ENCODE measurements at places on chromosomes 3 and 15. TPM values are rescaled to one million over a fixed set of nuclear protein-coding genes. Genes with fewer than 3 reads are reported as not detected.

The RSRC1 gene
- 49.4 TPM for total RNA-seq

The OXTR gene
- 2.7 TPM for total RNA-seq

The GP5 gene
- 0.05 TPM for total RNA-seq

The DNAH1 gene
- total RNA-seq, result 2.4 TPM

The PFN2 gene
- 220 TPM for total RNA-seq

The HCLS1 gene
- 0.85 TPM for total RNA-seq

The SLC51A gene
- total RNA-seq, result not detected

The MAP3K13 gene
- 26.6 TPM for total RNA-seq

The CILP gene
- total RNA-seq, result 0.08 TPM

The MAP4 gene
- 150 TPM for total RNA-seq

GRCh38 chr15:98715890-98716443, 67.6 kb downstream of the IGF1R start:
- no peak for DNase-seq

DNA sequence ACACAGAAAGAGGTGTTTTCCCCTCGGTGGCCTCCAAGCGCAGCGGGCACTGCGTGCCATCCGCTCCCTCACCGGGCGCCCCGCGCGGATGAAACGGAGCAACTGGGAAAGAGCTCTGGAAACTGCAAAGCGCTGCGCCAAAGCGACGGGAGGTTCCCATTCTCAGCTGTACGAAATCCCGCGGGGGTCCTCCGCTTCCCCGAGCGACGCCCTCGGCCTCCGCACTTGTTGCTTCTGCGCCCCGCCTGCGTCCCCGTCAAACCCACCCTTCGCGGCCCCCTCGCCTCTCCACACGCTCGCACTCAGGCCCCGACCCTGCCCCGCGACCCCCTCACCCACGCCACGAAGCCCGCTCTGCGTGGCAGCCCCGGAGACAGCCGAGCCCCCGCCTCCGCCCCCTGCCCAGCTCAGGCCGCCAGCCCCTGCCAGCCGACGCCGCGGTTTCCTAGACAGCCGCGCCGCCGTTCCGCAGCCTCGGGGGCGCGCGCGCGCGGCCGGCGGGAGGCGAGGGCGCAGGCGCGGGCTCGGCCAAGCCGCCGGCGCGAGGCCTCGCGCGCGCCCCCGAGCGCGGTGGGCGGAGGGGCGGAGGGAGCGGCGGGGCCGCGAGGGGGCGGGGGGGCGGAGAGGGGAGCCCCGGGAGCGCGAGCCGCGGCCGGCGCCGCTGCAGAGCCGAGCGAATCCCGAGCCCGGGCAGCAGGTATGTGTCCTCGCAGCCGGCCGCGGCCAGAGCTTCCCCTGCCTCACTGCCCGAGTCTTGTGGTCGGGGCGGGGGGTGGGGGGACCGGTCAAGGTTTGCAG, at the start of gene TMEM266:
Gene TMEM266, plus strand, starts transcription at position 666 of the 798 bp plus-strand sequence. CDS start 74,279 bp downstream, outside the sequence.
- no peak for DNase-seq

- DNase-seq, result no peak
These were observed 226.6 kb upstream of the HES1 start for GRCh38 chr3:193909387-193909786.

- peak; percentile 39 for DNase-seq
These were observed 111.7 kb downstream of the NUP210 start for GRCh38 chr3:13308380-13308801.

DNA sequence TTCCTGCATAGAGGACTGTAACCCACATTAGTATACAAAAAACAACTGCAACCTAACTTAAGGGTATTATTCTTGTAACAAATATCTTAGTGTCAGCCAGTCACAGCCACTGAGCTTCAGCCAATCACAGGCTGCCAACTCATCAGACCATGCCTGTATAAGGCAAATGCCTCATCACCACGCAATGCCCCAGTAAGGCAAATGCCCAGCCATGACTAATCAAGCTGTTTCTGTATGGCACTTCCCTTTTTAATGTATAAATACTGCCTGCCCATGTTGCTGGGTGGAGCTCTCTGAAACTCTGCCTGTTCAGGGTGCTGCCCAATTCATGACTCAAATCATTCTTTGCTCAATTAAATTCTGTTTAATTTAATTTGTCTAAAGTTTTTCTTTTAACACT, 18.4 kb upstream of the GABRA5 start:
- DNase-seq, result no peak

GRCh38 chr3:13299531-13300155, 120.5 kb downstream of the NUP210 start:
- no peak for DNase-seq

- DNase-seq, result no peak
These were observed 40.7 kb downstream of the MYRIP start for GRCh38 chr3:39849992-39850715.

DNA sequence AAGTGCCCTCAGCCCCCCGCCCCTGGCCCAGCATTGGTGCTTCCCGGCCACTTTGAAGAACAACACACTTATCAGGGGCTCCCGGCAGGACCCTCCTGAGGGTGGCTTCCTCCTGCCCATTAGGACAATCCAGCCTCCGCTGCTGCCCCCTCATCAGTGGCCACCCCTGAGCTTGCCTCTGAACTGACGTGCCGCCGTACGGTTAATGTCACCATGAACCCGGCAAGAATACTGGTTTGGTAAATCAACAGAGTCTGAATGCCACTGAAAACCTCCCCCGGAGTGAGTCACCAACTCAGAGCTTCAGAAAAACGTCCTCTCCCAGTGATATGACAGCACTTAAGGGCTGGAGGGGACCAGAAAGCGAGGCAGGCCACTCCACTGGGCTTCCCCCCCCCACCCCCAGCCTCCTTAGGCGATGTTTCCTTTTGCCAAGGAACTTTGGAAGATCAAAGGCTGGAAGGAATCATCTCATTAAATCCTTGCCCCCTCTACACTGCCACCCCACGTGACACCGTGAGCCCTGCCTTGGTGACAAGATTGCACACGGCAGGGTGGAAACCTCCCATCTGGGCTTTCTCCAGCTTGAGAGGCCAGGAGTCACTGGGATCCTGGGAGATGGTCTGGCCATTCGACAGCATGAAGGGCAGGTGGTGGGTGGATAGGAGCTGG, 142.1 kb downstream of the NUP210 start:
- no peak for DNase-seq

- no peak for DNase-seq
These were observed 175.0 kb downstream of the FAM43A start for GRCh38 chr3:194860725-194861124.

DNA sequence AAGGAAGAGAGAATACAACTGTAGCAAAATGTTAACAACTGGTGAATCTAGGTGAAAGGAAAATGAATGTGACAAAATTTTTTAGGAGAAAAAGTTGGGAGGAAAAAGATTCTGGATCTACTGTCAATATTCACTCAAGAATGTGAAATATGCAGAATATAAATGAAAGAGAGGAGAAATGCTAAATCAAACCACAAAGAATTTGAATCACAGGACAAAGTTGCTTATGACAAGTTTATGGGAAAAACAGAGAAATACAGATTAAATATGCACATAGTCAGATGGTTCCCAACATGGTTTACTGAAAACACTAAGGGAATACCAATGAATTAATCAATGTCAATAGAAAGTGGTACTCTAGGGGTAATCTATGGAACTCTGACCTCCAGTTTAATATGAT, 27.6 kb downstream of the C3orf33 start:
- no peak for DNase-seq

GRCh38 chr3:37918627-37919026, 56.9 kb downstream of the CTDSPL start:
- no peak for DNase-seq

DNA sequence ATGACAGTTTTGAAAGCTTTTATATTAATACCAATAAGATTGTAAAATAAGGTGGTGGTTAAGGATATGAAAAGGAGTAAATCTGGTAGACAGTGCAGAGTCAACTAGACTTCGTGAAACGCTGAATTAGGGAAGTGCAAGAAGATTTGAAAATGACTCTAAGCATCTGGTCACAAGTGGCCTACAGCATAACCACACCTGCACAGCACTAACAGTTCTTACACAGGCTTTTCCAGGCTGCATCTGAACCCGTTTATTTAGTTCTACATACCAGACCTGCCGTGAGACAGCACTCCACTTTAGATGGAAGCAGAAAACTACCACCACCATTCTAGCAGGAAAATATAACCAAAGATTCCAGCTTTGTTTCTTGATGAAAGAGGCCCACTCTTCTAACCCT, 1.9 kb downstream of the DMXL2 start:
- no peak for DNase-seq

DNA sequence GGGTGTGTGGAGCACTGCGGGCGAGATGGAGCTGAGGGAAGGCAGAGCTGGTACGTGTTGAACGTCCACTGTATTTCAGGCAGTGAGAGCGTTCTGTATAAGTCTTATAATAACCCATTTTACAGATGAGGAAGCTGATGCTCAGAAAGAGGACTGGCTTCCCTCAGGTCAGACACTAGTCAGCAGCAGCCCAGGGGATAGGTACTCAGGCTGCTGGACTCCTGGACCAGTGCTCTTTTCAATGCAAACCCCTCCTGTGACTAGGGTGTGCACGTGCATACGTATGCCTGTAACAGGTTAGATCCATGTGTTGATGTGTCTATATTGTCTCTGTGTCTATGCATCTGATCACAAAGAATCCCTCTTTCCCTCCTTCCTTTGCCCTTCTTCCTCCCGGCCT, 8.3 kb upstream of the IL16 start:
- no peak for DNase-seq

DNA sequence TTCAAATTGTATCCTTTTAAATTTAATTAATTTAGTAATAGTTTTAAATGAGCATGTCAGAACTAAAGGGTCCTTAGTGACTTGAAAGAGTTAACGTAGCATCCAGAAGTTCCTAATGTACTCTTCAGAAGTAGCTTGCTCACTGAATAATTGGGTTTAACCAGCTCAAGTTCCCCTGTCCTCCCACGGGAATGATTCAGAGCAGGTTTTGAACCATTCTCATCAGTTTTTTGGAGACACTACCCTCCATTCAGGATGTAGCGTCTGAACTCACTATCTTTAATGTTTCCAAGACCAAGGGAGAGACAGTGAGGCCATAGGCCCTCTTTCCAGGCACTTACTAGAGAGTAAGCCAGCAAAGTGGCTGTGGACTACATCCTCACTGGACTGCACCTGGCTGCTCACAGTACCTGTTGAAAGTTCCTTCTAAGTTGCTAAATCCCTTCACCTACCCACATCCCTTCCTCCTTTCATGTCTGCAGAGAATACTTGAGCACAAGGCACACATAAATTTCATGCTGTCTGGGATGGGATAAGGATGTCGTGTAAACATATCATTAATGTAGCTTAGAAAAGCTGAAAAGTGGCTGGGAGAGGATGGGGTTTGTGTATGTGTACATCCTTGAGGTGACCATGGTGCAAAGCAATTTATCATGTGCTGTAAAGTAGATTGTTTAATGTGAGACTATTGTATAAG, 146.3 kb downstream of the PLCL2 start:
- DNase-seq, result no peak

DNA sequence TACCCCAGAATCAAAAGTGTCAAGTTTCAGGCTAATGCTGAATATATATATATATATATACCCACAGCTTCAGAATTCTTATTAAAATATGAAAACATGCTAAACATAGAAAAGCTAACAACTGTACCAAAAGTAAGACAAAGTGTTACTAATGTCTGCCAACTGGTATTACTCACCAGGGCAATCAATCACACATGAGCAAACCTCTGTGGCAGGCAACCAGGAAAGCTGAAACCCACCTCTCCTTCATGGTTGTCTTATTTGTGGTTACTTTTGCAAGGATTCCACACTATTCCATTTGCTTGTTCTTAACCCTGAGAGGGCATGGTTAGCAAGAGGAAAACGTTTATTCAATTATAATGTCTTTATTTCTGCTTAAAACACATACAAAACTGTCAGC, 512.3 kb upstream of the MDFIC2 start:
- no peak for DNase-seq

DNA sequence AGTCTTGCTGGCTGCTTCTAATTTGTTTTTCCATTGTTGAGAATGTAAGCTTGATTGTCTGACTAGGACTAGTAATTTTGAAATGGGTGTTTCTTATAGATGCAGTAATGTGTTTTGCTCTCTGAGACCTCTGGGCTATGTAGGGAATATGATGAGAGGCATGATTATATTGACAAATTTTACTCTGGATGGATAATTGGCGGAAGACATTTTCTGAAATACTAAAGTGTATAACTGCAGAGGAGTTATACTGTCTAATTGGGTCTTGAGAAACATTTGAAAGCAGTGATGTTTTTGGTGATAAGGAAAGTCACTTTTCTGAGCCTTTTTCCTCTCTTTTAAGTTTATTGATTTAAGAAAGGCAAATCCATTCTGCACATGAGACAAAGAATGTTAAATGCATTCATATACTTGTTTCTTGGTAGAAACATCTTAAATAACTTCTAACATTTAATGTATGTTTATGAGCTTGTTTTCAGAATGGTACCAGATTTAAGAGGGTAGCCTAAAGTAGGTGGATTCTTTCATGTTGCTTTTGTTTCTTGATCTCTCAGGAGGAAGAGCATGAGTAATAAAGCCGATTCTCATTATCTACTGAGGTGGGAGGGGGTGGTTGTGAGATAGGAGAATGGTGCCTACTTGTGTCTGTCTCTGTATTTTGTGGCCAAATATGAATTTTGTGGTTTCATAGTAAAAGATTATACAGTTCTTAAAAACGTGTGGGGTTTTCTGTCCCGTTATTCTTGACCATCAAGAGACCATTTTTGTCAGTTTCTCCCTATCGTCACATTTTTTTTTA, 2.0 kb downstream of the ATP2C1 start:
- DNase-seq, result no peak

GRCh38 chr3:114454551-114455251, 160.9 kb downstream of the TIGIT start:
- no peak for DNase-seq

DNA sequence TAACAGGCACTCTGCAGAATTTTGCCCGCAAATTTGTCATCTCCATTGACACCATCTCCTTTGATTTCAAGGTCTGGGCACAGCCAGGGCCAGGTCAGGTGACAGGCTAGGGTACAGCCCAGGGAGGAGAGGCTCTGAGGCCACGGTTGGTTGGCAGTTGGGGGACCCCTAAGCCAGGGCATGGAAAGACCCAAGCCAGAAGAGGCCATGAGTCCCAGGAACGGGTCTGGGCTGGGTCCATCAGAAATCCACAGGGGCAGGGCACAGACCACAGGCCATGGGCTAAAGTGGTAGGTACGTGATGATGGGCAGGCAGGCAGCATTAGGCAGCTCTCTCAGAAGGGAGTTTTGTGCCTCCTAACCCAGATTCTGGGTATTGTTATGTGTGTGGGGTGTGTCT, 45.8 kb downstream of the SEMA3G start:
- no peak for DNase-seq

GRCh38 chr3:16143861-16144447, 30.5 kb upstream of the GALNT15 start:
- no peak for DNase-seq

DNA sequence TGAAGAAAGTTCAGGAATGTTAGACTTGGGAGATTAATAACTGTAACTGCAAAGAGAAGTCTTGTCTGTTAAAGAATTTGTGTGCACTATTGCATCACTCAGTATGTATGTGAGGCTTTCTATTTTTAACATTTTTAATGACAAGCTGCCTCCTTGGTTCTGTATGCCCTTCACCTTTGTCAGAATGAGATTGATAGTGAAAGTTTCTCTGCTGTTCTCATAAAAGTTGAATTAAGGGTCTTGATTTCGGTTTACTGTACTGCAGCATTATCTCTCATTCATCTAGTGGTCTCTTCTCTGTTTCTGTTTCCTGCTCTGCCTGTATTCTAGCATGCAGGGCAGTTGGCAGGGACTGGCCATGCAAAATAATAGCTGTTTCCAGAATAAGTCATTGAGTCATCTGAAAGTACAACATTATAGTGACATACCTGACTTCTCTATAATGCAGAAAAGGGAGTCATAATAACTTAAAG, 454.9 kb downstream of the IL5RA start:
- no peak for DNase-seq

Measured in Panc1 (cell line).